ENCODE measurements at places on chromosomes 6 and 20. TPM values are rescaled to one million over a fixed set of nuclear protein-coding genes. Genes with fewer than 3 reads are reported as not detected.
A peak's percentile ranks its signal among the peaks of the same experiment; 100 is the strongest.

Gene TMEM244
- 2.5 TPM for total RNA-seq

Gene SDCBP2
- total RNA-seq = 6.4 TPM

Gene OLIG3
- not detected for total RNA-seq

Gene TSBP1
- not detected for total RNA-seq

Gene CFB
- total RNA-seq = 1.8 TPM

Gene BTNL2
- total RNA-seq = not detected

Gene CDKN1A
- total RNA-seq = 18.0 TPM

GRCh38 chr6:158046201-158047126, 64.8 kb downstream of the SYNJ2 start:
- DNase-seq = no peak

DNA sequence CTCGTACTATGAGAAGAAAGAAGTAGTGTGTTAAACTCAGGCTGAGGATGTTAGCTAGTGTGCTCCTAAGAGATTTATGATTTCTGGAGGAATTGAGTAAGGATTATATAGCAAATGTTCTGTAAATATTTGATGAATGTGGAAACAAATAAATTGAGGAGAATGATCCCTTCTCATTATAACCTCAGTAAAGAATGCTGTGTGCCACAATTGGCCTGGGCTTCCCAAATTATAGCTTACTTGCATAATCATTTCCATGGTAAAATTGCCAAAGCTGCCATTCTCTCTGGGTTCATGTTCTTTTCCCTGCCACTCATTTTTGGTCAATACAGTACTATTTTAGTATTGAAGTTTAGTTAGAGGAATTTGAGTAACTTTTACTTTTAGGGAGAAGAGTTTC, 128.5 kb downstream of the FLRT3 start:
- no peak for DNase-seq

DNA sequence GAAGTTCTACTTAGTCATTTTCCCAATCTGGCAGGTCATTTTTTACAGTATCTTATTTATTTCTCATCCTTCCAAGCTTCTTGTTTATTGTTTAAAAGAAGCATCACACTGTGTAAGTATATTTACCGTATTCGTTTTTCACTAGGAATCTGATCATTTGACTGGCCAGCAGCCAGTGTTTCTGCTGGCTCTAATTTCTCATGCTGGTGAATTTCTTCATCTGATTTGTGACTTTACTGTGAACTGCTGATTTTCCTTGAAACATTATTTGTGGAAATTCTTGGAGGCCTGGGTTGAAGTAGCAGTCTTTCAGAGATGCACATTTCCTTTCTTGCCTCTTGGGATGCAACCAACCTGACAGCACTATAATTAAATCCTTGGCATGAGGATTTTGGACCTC, 65.9 kb downstream of the PREP start:
- DNase-seq = no peak

DNA sequence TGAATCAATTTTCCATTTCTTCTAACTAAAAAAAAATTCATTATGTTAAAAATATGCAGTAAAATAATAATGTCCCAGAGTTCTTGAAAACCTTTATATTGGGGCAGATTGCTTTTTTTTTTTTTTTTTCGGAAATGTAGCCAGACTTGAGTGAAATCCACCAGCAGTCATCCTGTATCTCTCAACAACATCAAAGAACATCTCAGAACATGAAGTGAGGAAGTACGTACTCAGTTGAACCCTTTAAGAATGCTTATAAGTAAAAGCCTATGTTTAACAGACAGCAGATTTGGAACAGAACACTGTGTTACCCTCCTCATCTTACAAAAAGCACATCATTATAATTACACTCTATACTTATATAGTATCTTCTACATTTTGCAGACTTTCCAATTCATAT, 51.0 kb upstream of the SUPT3H start:
- no peak for DNase-seq

GRCh38 chr20:13453367-13453766, 185.4 kb downstream of the TASP1 start:
- no peak for DNase-seq

DNA sequence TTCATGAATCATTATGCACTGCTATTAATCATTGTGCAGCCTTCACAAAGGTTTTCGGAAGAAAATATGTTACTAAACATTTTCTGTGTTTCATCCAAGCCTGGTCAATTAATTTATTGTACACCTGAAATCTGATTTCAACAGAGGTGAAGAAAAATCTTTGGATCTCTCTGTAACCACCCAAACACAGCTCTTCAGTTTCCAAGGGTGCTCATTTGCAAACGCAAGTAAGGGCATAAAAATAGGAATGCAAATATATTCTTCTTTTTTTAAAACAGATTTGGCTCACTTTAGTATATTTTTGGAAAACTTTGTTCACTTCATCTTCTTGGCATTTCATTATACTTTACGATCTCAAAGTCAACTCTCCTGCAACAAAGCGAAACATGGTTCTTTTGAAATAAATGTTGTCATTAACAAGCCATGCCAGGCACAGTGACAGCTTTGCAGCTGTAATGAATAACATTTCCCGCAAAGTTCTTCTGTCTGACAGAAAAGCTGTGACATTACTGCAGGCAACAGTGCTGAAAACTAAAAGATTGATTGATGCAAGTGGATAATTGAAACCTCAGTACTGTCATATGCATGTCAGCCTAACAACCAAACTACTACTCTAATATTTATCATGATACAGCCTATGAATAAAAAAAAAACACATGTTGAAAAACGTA, 348.3 kb downstream of the FRK start:
- DNase-seq = no peak

- DNase-seq = peak; percentile 29
Observed at GRCh38 chr6:66675906-66676305, 968.9 kb upstream of the EYS start.

- DNase-seq = no peak
Observed at GRCh38 chr6:2562721-2563451, 187.8 kb downstream of the MYLK4 start.

Measured in RPMI7951 (cell line).